ENCODE measurements at places on chromosomes 1 and 21.

DNA sequence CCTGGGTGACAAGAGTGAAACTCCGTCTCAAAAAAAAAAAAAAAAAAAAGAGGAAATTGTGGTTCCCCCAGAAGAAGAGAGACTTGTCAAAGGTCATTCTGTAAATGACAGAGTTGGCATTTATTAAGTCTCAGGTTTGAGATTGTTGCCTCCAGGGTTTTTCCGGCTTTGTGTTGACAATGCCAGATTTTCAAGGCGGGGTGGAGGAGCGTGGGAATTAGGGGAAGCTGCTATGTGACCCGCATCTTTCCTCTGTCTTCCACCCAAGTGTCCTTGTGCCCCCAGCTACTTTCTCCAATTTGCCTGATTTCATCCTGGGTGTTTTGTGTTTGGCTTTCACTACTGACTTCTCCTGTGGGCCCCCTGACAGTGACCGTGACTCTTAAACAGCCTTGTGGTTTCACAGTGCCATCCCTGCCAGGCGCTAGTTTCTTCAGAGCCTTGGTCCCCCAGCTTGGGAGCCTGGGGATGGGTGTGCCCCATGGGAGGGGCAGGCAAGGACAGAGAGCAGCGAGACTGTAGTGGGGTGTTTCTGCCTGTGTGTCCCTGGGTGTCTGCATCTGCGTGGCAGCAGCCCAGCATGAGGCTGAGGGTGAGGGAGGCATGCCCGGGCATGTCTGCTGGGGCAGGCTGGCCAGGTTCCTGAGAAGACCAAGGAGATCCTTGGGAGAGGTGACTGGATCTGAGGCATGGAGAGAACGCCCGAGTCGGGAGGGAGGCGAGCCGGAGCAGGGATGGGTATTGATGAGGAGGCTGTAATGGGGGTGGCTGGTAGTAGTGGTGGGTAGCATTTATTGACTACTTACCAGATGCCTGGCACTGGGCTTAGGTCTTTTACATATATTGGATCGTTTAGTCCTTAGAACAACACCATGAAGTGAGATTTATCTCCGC, 46.3 kb downstream of the IER5 start:
- DNase-seq, result peak; percentile 89

DNA sequence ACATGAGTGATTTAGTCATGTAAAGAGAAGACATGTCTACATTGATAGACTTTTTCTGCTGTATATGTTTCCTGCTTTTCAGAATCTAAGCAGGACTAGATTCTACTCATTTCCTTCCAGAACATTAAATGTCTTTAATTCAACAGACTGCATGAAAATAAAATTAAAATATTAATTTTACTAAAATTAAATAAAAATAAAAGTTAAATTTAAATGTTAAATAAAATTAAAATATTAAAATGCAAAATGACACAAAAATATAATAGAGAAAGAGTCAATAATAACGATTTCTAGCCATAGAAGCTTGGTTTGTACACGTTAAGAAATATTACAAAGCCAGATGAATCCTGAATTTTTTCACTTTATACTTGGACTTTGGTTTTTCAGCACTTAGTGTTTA, 552.8 kb upstream of the NR5A2 start:
- DNase-seq, result no peak

DNA sequence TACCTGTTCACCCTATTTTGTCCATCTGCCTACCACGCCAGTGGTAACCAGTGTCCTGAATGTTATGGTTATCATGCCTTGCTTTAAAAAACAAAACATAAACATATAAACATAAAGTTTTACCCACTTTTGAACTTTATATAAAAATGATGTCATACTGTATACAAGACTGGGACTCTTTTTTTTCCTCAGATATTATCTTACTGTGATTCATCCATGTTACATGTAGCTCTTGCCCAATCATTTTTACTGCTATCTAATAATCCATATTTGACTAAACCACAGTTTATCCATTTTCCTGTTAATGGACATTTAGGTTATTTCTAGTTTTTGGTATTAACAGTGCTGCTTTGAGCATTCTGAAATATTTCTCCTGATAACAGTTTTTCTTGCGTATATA, 78.8 kb downstream of the GPR161 start:
- no peak for DNase-seq

DNA sequence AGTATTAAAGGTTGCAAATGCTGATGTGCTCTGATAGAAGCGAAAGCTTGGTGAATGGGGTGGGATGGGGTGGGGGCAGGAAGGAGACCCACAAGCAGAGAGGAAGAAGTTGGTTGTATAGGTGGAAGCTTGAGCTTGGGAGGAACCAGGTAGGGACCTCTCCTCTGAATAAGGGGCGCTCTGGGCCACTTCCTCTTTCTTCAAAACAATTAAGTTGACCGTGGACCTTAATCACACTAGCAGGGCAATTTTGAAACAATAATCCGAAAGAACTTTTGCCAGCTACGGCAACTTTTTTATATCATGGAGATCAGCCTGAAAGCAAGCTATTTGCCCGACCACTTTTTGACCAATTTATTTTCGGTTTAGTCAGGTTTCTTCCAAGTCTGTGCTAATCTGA, 1.9 kb upstream of the DYRK1A start:
- DNase-seq, result no peak

DNA sequence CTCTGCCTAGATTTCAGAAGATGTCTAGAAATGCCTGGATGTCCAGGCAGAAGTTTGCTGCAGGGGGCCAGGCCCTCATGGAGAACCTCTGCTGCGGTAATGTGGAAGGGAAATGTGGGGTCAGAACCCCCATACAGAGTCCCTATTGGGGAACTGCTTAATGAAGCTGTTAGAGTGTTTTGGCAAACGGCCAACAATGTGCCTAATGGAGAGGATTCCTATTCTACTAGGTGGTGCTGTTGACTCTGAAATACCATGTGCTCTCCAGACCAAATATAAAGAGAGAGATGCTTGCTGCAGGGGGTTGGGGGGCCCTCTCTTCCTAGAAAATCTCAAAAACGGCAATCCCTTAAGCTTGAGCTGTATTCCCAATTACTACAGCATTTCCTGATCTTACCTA, 57.1 kb upstream of the DR1 start:
- DNase-seq, result no peak

- no peak for DNase-seq
These were observed 169.2 kb downstream of the LMX1A start for GRCh38 chr1:165187031-165188009.

- no peak for DNase-seq
These were observed 243.0 kb downstream of the TOMM20 start for GRCh38 chr1:234885601-234886000.

DNA sequence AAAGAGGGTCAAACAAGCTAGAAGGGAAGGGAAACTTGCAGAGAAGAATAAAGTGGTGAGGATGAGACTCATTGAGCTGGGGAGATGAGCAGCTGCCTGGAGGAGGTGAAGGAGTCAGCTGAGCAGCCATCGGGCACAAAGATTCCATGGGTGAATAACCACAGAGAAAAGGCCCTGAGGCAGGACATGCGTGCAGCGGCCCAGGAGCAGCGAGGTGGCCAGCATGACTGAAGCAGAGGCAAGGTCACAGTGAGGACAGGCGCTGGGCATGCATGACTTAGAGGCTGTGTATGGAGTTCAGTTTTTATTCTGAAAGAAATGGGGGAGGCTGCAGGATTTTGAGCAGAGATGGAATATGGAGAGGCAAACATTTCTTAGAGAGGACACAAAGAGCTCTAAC, 24.9 kb downstream of the OLFML2B start:
- DNase-seq, result no peak

DNA sequence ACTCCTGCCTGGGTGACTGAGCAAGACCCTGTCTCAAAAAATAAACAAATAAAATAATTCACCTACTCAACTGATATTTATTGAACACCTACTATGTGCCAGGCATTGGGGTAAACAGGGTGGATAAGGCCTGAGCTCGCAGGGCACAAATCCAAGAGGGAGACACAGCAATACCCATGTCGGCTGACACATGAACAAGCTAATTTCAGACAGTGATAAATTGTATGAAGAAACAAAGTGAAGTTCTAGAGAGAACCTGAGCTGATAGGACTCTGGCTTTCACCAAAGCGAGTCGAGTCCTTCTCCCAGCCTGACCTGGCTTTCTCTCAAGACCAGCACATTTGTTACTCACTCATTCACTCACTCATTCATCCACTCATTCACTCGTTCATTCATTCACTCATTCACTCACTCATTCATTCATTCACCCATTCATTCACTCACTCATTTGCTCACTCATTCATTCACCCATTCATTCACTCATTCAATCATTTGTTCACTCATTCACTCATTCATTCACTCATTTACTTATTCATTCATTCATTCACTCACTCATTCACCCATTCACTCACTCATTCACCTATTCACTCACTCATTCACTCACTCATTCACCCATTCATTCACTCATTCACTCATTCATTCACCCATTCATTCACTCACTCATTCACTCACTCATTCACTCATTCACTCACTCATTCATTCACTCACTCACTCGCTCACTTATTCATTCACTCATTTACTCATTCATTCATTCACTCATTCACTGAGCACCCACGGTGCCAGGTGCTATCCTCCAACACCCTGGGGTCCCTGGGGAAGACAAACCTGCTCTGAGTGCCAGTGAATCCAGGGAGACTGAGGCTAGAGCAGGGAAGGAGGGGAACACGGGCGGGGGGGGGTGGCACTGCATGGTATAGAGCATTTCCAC, 37.4 kb upstream of the CASZ1 start:
- DNase-seq, result no peak

DNA sequence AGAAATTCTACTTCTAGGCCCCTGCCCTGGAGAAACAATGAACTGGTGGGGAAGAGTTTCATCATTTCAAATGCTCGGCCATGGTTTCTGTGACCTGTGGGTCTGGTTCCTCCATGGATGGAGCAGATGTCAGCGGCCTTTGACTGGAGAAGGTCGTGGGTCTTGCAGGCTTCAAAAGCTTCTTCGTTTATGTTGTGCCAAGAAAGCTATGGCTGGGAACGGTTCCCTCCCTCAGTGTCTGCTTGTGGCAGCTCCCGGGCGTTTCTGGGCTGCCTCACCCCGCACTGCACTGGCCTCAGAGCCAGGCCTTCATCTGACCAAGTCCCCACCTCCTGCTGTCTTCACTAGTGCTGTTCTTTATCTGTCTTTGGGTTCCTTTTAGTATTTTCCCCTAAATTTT, 46.4 kb upstream of the POFUT2 start:
- DNase-seq, result no peak

Measured in epithelial cell of prostate (primary cell).